ENCODE measurements at places on chromosomes 13 and 19. TPM values are rescaled to one million over a fixed set of nuclear protein-coding genes. Genes with fewer than 3 reads are reported as not detected.

Gene GNG7
- total RNA-seq: 2.8 TPM

Gene SIGLEC7
- not detected for total RNA-seq

Gene MYH14
- 169 TPM for total RNA-seq

Gene ADGRE2
- total RNA-seq: 0.26 TPM

Gene SIGLEC8
- total RNA-seq: not detected

Gene IQCN
- total RNA-seq: 5.6 TPM

Gene ERICH6B
- not detected for total RNA-seq

GRCh38 chr13:110245416-110245899 is 61.5 kb downstream of the COL4A1 start:
- no peak for DNase-seq

DNA sequence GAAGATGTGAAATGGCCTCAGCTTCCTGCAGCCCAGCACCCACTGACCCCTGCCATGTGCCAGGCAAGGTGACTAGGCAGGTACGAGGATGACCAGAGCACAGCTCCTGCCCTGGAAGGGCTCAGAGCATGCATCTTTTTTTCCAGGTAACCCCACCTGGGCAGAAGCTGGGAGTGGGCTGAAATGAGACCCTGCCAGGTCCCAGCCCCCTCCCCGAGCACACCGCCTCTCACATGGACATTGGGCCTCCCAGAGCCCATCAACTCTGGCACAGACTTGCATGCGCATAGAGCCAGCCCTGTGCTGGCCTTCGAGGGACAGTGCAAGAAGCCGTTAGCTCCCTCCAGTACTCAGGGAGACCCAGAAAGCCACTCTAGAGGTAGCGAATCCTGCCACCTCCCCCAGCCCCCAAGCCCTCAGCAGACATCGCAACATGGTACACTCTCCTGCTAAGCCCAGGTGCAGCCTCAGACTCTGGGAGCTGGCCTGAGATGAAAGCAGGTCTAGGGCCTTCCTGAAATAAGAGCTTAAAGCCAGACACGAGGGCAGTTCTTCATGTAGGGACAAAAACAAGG is 8.9 kb upstream of the VSTM2B start:
- DNase-seq: no peak

- DNase-seq: no peak
Measured at GRCh38 chr13:94673851-94674250, 38.5 kb downstream of the SOX21 start.

- no peak for DNase-seq
Measured at GRCh38 chr13:87356314-87356713, 314.9 kb upstream of the SLITRK5 start.

- no peak for DNase-seq
Measured at GRCh38 chr19:48987323-48987722, 5.8 kb downstream of the GYS1 start.

GRCh38 chr13:75308222-75308621 is 173.7 kb downstream of the TBC1D4 start:
- DNase-seq: no peak

- peak; percentile 33 for DNase-seq
Measured at GRCh38 chr19:41133260-41133659, 19.0 kb downstream of the CYP2F1 start.

GRCh38 chr13:74966814-74967424 is 515.0 kb downstream of the TBC1D4 start:
- DNase-seq: no peak

DNA sequence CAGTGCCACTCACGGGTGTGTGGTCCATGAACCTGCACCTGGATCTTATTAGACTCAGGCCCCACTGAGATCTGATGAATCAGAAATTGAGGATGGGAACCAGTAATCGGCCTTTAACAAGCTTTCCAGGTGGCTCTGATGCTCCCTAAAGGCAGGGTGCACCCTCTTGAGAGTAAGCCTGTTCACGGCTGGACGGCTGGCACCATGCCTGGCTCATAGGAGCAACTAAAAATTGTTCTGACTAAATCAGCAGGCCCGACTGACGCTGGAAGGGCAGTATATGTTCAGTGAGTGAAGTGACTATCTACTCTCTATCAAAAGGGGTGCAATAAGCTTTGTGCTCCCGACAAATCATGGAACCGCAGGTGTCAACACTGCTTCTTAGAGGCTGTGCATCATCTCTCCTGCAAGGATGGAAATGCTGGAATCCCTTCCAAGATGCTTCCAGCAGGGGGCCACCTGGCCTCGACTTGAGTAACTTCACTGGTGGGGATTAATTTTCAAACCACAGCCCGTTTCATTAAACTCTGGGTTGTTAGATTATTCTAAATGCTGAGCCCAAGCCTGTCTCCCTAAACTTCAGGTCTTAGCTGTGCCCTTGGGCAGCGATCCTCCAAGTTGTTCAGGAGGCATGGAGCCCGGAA is 28.4 kb downstream of the TMTC4 start:
- DNase-seq: no peak

GRCh38 chr13:98272549-98272948 is 95.5 kb upstream of the RNF113B start:
- no peak for DNase-seq

All from PC-9 (cell line).